Fibroblast of skin of back (primary cell): ENCODE measurements at places on chromosomes 6 and 20.

DNA sequence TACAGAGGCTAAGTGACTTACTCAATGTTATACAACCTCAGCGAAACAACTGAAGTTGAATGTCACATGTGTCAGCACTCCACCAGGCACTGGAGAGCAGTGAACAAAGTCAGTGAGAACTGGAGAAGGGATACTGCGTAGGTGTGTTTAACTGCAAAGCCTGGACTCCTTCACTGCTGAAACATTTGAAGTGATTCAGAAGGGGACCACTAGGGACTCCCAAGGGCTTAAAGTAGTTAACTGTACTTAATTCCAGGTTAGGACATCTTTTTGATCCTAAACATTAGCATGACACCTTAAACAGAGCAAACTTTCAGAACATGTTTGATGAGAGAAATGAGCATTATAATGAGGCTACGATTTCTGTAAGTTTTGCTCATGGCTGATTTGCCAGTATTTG is 45.0 kb upstream of the ZBTB24 start:
- DNase-seq: no peak

- no peak for DNase-seq
Observed at GRCh38 chr6:170524172-170524502, 29.0 kb downstream of the PSMB1 start.

DNA sequence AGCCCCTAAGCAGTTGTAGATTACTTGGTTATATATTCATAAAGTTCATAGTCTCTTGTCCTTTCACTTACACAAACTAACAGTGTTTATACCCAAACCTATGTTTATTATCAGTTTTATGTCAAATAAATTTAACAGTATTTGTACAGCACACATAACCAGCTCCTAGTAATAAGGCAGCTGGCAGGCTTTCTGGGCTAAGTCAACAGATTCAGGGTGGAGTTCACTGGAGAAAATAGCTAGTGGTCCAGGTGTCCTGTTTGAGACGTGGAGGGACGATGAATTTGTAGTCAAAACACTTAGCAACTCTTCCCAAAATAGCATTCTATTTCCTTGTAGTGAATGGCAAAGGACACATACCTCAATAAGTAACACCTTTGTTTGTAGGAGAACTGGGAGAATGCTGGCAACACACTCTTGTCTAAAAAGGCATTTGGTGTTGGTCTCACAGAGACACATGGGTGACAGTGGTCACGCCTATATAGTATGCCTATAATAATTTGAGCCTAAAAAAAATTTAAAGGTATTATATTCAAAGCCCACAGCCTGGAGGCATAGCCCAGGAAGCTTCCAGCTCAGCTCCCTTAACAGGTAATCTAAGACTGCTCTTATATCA is 156.4 kb upstream of the CARMIL1 start:
- DNase-seq: no peak

DNA sequence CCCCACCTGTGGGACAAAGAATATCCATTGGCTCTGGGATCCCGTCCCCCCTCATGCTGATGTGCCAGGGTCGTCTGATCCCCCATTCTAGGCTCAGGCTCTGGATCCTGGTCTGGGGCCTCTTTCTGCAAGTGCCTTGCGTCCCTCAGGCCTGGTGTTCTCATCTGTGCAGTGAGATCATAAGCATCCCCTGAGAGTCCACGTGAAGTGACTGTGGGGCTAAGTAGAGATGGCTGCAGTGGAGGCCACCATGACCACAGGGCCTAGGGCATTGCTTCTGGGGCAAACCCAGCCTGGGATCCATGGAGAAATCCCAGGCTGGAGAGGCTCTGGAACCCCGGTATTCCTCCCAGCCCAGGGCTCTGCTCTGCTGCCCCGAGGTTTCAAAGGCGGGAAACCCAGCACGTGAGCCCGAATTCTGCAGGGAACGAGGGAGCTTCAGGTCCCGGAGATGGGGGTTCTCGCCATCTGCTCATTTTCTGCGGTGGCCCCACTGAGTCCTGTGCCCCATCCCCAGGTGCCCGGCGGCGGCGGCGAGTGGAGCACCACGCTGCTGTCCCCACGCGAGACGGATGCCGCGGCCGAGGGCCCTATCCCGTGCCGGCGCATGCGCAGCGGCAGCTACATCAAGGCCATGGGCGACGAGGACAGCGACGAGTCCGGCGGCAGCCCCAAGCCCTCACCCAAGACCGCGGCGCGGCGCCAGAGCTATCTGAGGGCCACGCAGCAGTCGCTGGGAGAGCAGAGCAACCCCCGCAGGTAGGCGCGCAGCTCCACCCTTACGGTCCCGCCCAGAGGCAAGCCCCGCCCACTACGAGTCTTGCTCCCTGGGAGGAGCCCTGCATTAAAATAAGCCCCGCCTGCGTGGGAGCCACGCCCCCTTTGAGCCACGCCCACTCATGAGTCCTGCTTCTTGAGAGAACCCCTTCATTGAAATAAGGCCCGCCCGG is 105.5 kb upstream of the MYL9 start:
- DNase-seq: peak; percentile 52

GRCh38 chr20:42366626-42367025 is 748.4 kb upstream of the CHD6 start:
- no peak for DNase-seq

DNA sequence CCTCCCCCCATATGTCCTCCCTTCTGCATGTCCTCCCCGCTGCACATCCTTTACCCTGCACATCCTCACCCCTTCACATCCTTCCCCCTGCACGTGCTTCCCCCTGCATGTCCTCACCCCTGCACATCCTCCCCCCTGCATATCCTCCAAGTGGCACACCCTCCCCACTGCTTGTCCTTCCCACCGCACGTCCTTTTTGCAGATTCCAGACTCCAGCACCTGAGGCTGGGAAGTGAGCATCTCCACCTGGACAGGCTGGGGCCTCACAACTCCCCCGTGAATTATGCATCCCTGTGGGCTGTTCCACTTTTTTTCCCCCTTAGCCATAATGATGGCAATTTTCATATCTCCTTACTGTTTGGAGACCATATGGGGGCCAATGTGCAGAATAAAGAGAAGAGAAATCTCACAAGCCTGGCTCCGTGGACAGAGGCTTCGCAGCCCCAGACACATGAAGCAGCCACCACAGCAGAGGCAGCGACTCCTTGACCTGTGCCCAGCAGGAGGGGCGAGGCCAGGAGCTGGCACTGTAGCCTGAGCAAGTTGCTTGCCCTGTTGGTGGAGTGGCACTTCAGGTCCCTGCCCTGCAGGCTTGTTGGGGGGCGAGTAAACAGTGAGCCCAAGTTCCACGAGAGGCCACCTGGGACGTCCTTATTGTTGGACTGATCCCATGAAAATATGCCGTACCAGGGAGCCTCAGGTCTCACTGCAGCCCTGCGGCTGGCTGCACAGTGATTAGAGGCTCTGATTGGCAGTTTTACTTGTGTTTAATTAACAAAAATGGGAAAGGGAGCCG is 113.1 kb downstream of the SYNDIG1 start:
- no peak for DNase-seq

DNA sequence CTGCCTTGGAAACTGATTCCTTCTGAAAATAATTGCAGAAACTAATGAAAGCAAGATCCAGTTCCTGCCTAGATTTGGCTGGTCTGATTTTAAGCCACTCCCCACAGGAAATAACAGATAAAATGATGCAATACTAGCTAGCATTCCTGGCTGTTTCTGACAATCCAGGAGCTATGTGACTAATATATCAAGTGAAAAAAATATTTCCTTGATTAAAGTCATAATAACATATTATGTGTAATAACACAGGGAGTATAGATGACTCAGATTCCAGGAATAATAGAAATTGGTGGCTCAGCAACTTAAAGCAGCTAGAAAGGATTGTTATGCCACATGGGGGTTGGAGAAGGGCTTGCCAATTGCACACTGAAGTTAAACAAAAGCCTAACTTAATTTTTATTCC is 182.7 kb upstream of the SALL4 start:
- DNase-seq: peak; percentile 97

DNA sequence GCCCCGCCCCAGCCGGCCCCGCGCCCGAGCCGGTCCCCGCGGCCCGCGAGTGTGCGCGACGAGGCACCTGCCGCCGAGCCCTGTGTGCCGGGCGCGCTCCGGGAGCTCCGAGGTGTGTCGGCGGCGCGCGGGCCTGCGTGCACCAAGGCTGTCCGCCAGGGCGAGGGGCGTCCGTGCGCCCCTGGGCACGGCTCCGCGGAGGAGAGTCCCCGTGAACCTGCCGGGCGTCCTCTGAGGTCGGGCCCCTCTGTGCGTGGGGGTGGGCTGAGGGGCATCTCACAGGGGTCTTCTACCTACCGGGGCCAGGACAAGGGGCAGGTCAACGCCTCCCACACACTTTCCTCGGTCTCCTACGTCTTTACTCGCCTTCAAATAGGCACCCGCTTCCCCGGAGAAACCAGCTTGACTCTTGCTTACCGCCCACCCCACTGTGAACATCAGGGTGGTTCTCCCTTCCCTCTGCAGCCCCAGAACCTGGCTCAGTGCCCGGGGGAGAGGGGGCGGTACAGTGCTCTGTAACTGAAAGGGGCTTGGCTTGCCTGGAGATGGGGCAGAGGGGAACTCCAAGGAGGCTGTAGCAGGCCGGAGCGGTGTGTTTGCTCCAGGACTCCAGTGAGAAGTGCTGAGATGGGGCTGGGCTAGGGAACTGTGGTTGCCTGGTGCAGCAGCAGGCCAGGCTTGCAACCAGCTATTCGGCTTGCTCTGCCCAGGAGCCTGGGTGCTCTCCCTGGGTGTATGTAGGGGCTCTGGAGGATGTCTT is at the start of gene SAMD10:
Gene SAMD10, minus strand, starts transcription at position 86 of the 760 bp plus-strand sequence. CDS start 175 bp downstream, outside the sequence.
- DNase-seq: no peak

DNA sequence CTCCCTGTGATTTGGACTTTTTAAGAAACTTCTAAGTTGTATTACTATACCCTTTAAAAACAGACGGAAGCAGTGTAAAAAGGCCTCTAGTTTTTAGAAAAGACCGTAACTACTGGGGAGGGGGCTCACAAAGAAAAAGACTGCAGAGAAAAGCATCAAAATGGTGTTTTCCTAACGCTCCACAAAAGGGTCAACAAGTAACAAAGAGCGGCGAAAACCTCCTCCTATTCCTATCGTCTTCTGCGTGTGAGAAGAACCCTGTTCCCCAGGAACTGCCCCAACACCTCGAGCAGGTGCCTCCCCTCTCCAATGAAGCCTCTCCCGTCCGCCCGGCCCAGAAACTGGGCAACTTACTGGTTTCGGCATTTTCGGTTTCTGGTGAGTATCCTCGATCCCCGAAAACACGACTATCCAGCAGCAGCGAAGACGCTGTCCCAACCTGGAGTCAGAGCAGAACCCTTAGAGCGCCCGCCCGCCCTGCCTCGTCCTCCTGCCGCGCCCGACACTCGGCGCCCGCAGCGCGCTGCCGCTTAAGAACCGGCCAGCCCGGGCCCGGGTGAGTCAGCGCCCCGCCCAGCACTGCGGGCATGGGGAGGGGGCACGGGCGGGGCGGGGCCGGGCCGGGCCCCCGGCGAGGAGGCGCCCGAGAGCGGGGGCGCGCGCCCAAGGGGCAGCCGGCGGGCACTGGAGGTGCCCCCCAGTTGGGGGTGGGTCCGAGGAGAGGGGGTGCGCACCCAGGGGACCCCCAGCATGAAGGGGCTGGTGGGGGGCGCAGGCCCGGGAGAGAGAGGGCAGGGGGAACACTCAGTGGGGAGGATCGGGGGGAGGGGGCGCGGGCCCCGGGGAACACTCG is 1.2 kb downstream of the EZR start:
- peak; percentile 80 for DNase-seq

DNA sequence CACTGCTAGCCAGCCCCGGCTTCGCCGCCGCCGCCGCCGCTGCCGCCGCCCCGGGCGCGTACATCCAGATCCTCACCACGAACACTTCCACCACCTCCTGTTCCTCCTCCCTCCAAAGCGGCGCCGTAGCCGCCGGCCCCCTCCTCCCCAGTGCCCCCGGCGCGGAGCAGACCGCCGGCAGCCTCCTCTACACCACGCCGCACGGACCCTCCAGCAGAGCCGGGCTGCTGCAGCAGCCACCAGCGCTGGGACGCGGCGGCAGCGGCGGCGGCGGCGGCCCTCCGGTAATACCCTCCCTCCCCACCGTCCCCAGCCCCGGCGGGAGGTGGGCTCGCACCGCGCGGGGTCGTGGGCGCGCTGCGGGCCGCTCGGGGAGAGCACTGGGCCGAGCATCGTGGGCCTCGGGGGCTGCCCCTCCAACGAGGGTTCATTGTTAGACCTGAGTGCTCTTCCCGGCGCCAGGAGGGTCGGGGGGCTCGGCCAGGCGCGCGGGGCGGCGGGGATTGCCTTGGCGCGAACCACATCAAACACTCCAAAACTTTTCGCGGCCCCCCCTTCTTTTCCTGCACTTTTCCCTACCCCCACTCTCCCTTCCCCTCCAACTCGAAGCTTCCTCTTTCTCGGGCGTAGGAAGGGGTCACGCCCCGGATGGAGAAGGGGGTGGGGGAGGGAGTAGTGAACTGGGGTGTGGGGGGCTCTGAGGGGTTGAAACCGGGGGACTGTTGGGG is 827 bp downstream of the E2F3 start:
- peak; percentile 68 for DNase-seq

GRCh38 chr6:35014341-35014740 is 125.3 kb downstream of the ANKS1A start:
- DNase-seq: no peak

GRCh38 chr20:23391707-23392310 is 29.5 kb downstream of the NAPB start:
- no peak for DNase-seq

DNA sequence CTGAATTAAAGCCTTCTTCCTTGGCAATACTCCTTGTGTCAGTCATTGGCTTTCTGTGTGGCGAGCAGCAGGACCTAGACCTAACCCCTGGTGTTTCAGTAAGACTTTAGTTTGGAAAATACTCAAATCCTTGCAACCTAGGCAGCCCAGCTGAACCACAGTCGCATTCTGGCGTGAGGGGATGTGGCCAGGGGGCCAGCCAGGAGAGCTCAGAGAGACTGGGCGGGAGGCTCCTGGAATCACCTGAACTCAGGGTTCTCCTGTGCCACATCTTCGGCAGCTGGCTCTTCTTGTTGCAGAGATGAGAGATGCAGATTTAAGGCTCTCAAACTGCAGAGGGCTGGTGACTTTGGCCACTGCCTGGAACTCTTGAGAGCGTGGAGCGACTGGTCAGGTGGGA is 102.7 kb downstream of the SYNDIG1 start:
- no peak for DNase-seq

DNA sequence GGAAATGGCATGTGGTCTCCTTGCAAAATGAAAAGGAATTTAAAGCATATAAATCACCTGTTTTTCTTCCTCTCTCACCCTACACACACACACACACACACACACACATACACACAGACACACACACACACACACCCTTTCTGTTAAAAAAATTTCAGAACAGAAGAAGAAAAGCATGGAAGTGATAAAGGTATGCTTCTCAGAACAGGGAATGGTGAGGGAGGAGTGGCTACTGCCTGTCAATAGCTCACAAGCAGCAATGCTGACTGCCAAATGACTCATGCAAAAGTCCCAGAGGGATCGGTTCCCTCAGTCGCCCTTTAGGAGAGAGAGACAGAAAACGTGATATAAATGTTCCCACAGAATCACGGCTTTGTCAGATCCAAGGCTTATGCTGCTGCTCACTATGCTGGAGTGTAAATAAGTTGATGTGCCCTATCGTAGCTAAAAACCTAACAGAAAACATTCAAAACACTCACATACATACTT is 102.6 kb downstream of the IBTK start:
- DNase-seq: peak; percentile 96

GRCh38 chr6:89612121-89612520 is 26.4 kb downstream of the LYRM2 start:
- DNase-seq: no peak
